HuH-7.5 (cell line): ENCODE measurements at places on chromosomes 2 and 18.

- DNase-seq, result no peak
These were observed 61.5 kb downstream of the TNS1 start for GRCh38 chr2:217941339-217941738.

DNA sequence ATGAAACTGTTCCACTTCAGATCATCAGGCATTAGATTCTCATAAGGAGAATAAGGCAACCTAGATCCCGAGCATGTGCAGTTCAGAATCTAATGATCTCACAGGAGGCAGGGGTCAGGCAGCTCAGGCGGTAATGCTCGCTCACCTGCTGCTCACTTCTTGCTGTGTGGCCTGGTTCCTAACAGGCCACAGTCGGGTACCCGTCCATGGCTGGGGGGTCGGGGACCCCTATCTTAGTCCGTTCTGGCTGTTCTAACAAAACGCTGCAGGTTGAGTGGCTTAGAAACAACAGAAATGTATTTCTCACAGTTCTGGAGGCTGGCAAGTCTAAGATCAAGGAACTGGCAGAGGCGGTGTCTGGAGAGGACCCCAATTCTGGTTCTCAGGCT lies 79.2 kb downstream of the ASB1 start:
- DNase-seq, result no peak

- no peak for DNase-seq
These were observed 52.6 kb upstream of the GALNT13 start for GRCh38 chr2:153819074-153819473.

- no peak for DNase-seq
These were observed 10.0 kb downstream of the SH3RF3 start for GRCh38 chr2:109139002-109139401.

DNA sequence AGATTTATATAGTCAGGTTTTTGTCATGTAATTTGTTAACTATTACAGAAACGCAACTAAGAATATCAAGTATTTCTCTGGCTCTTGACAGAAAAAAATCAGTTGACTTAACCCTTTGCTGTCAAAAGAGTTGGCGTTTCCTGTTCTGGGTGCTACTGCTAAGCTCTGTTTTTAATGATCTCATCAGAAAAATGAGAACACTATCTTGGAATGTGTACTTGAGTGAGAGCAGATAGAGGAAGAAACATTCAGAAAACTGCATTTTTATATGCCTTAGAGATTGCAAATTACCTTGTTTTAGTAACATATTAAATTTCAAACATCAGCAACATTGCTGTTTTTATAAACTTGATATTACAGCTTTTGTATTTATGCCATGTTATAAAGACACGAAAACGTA lies 297.9 kb downstream of the RDH14 start:
- no peak for DNase-seq

GRCh38 chr2:86633155-86633651 lies 9.5 kb upstream of the RNF103 start:
- no peak for DNase-seq
